ENCODE measurements at places on chromosomes 16 and 17. TPM values are rescaled to one million over a fixed set of nuclear protein-coding genes. Genes with fewer than 3 reads are reported as not detected.

- H3K27ac ChIP-seq: no peak overlapping the region
- no peak overlapping the region for H3K4me3 ChIP-seq
- no peaks in the 10 kb centered on the region for H3K27me3 ChIP-seq
- DNase-seq: no peak
- no peaks in the 10 kb centered on the region for H3K4me1 ChIP-seq
Measured at GRCh38 chr17:77723909-77724875, 234.3 kb upstream of the TNRC6C start.

DNA sequence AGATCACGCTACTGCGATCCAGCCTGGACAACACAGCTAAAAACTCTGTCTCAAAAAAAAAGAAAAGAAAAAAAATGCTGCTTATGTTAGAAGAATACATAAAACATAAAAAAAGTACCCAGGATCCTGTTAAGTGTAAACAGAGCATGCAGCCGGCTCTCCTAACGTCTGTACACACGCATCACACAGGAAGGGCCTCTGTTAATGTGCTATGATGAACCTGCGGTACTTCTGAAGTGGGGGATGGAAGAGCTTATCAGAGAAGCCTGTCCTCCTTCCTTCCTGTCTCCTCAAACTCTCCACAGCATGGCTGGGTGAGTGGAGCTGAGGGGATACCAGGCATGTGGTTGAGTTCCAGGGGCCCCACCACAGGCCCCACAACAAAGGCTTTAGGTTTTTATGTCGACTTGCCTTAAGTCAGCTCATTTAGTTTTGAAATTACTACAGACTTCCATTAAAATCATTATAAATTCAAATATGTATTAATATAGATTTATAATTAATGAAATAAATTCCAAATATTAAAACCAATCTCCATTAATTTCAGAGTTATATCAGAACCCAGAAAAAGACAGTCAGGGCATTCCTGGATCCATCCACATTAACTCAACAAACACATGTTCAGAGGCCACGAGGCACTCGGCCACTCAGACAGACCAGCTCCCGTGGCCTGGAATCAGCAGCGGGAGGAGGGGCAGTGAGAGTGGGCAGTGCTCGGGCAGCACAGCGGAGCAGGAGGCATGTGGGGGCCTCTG lies 11.7 kb downstream of the CCDC57 start:
- no peaks in the 10 kb centered on the region for H3K27me3 ChIP-seq
- peaks cover 7% of the 10 kb centered on the region for H3K4me1 ChIP-seq
- no peak for DNase-seq
- no peak overlapping the region for H3K4me3 ChIP-seq

- H3K4me3 ChIP-seq: peak overlapping the region; percentile 91
- H3K27ac ChIP-seq: peak overlapping the region; percentile 87
Measured at GRCh38 chr16:528111-529011, 849 bp downstream of the CAPN15 start.

ST6GALNAC1 gene
- polyA plus RNA-seq: not detected

AHSP gene
- not detected for polyA plus RNA-seq

Measured in CD14-positive monocyte (primary cell).